BJ (cell line): ENCODE measurements at places on chromosomes 12 and 14.

DNA sequence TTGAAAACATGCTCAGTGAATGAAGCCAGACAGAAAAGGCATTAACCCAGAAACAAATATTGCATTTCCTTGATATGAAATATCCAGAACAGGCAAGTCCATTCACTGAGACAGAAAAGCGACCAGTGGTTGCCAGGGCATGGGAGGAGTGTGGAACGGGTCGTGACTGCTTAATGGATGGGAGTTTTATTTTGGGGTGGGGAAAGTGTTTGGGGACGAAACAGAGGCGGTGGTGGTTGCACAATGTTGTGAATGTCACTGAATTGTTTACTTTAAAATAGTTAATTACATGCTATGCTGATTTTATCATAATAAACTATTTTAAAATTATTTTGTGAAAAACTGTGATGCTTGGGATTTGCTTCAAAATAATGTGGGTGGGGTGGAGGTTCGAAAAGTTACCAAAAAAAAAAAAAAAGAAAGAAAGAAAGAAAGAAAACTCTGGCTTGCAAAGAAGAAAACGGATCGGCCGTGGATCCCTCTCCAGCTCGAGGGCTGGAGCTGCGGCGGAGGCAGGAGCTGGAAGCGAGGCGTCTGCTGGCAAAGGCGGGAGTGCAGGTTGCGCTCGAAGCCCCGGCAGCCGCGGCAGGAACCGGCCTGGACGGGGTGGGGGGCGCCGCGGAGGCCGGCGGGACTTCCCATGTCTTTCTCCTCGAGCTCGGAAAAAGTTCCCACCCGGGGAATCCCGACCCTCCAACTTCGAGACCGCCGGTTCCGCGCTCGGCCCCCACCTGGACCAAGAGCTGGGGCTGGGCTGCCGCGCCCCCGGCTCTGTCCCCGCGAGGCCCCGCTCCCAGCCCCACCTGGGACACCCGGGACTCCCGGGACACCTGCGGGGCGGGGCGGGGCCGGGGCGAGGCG, 524 bp upstream of the P2RX2 start:
- DNase-seq: no peak

- no peak for DNase-seq
Measured at GRCh38 chr14:31568161-31568560, 7.0 kb downstream of the NUBPL start.

- DNase-seq: no peak
Measured at GRCh38 chr12:120115692-120116440, 687 bp downstream of the RAB35 start.

GRCh38 chr12:124527861-124528561, 39.4 kb downstream of the NCOR2 start:
- DNase-seq: no peak

DNA sequence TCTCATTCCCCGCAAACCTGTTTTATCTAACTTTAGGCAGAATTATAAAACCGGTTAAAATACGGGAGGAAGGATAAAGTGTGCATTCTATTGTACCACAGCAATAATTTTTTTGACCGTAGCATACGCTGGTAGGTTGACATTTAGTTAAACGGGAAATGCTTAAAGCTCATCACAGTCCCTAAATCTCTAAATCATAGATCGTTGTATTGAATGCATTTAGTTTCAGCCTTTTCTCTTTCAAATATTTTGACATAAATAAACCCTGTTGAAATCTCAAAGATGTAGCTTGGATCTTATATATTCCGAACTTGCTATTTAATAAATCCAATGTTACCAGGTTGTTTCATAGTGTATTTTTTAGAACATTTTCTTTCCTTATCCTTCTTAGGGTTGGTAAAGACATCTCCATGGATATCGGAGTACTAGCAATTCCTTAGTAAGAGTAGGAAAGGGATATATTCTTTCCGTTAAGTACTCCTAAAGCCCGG, 798 bp downstream of the CLEC2B start:
- no peak for DNase-seq

- DNase-seq: no peak
Measured at GRCh38 chr12:101298426-101298825, 18.5 kb downstream of the UTP20 start.

DNA sequence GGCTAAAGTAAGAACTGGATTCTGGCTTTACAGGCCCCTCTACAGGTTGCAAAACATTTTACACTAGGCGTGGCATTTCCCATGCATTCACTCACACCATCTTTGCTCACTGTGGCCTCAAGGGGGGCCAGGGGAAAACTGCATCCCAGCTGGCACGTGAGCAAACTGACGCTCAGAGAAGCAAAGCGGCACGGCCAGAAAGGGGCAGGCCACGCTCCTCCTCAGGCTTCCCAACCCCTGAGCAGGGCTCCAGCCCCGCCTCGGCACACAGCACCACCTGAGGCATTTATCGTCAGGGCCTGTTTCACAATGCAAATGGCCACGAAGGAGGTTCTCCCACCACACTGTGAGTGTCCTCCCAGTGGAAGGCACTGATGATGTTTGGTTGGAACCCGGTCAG, 90.8 kb downstream of the BCL11B start:
- no peak for DNase-seq

- DNase-seq: no peak
Measured at GRCh38 chr12:67630373-67631088, 18.0 kb upstream of the DYRK2 start.

DNA sequence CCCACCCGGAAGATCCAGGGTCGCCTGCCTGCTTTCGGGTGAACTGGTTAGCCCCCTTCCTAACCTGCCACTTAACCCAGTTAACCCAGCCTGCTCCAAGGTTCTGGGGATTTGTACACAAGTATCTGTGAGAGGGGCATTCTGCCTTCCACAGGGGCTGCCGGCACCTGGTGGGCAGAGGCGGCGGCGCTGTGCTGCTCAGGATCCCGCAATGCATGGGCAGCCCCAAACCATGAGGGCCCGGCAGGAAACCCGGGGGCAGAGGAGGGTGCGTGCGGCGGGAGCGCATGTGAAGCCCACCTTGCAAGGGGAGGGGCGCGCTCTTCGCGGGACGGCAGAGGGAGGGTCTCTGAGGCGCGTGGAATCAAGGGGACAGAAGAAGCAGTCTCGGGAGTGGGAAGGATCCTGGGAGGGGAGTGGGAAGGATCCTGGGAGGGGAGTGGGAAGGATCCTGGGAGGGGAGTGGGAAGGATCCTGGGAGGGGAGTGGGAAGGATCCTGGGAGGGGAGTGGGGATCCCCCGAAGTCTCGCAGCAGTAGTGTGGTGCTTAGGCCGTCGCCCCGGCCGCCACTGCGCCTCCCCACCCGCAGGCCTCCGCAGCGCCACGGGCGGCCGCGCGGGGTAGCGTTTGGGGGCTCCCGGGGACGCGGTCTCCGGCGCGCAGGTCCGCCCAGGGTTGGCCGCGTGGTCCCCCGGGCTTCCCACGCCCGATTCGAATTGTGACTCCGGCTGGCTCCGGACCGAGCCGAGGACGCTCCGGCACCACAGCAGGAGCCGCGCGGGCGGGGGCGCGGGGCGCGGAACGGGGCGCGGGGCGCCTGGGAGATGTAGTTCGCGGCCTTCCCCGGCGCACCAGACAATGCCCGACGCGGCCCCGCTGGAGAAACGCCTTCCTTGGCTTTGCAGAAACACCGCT, 4.9 kb upstream of the MTA1 start:
- DNase-seq: no peak

- no peak for DNase-seq
Measured at GRCh38 chr14:22465201-22465840, 123.7 kb downstream of the DAD1 start.
